ENCODE measurements at places on chromosomes 5 and 9.

- no peak for DNase-seq
These were observed 50.7 kb downstream of the AK8 start for GRCh38 chr9:132827366-132827765.

DNA sequence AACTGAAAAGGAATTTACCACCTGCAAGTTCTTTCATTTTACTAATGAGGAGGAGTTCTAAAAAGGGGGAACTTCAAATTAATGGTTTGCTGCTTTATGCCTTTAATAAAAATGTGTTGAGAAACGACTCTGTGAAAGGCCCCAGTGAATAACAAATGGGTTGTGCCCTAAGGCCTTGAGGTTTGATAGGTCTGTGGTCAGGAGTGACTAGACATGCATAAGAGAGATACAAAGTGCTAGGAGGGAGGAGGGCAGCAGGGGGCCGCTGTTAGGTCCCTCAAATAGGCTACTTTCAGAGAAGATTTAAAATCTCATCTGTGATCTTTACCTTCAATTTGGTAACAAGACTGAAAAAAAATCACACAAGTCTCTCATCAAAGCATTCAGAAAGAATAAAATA lies 58.3 kb downstream of the FAM81B start:
- no peak for DNase-seq

- DNase-seq = no peak
These were observed 14.3 kb downstream of the MOCS2 start for GRCh38 chr5:53095217-53095616.

GRCh38 chr5:65113771-65114170 lies 345.0 kb downstream of the CWC27 start:
- DNase-seq = no peak

DNA sequence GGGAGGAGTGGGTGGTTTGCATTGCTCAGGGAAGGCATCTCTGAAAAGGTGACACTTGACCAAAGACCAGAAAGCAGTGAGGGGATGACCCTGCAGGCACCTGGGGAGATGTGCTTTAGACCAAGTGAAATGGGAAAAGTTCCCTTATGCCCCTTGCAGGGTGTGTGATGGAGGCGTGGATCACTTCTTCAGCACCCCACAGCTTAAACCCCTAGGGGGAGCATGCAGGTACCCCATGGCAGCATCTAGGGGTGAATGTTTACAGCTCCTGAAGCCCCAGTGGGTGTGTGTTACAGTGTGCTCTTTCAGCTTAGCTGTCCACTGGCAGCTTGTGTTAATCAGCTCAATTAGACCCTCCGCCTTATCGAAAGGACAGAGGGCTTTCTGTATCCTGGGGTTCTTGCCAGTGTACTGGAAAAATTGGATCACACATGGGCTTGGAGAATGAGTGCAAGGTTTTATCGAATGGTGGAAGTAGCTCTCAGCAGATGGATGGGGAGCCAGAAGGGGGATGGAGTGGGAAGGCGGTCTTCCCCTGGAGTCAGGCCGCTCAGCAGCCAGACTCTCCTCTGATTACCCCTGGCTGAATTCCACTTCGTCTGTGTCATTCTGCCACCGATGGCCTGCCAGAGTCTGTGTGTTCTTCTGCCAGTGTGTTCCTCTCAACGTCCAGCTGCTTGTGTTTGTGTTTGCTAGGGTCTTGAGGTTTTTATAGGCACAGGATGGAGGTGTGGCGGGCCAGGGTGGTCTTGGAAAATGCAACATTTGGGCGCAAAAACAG lies 6.3 kb downstream of the BHMT2 start:
- DNase-seq = peak; percentile 43

- no peak for DNase-seq
These were observed 170.3 kb upstream of the RAD23B start for GRCh38 chr9:107112707-107113243.

Data from GM23248 (cell line).